Right cardiac atrium (tissue), 5 donors: ENCODE measurements at places on chromosomes 2 and 18. TPM values are rescaled to one million over a fixed set of nuclear protein-coding genes. Genes with fewer than 3 reads are reported as not detected.

TLX2 gene
- not detected for total RNA-seq

STRN gene
- 30.9 TPM for total RNA-seq

LOXHD1 gene
- total RNA-seq = 0.31 TPM

SLC4A3 gene
- total RNA-seq = 445 TPM

IL36RN gene
- not detected for total RNA-seq

IL36B gene
- total RNA-seq = not detected

AQP12B gene
- not detected for total RNA-seq

FBXO48 gene
- 1.1 TPM for total RNA-seq

BMP10 gene
- total RNA-seq = 2,694 TPM

GLI2 gene
- 4.8 TPM for total RNA-seq

CKAP2L gene
- total RNA-seq = 0.26 TPM

DLX2 gene
- not detected for total RNA-seq

PLCD4 gene
- total RNA-seq = 0.53 TPM

TUBA4A gene
- 60.0 TPM for total RNA-seq

PID1 gene
- 17.2 TPM for total RNA-seq

MRPS9 gene
- total RNA-seq = 53.6 TPM

SRBD1 gene
- 13.3 TPM for total RNA-seq

NOSTRIN gene
- 21.2 TPM for total RNA-seq

USP14 gene
- 43.4 TPM for total RNA-seq

ECEL1 gene
- 0.25 TPM for total RNA-seq

YES1 gene
- total RNA-seq = 22.4 TPM

CCDC68 gene
- 4.1 TPM for total RNA-seq

DNER gene
- total RNA-seq = 38.5 TPM

ZSWIM2 gene
- total RNA-seq = not detected

RBM44 gene
- 0.70 TPM for total RNA-seq

TEKT4 gene
- total RNA-seq = not detected

KCNF1 gene
- total RNA-seq = 0.51 TPM
